ENCODE measurements at places on chromosomes 2 and 18.

- H3K27me3 ChIP-seq, result no peaks in the 10 kb centered on the region
- H3K4me1 ChIP-seq, result peaks cover 9% of the 10 kb centered on the region
- DNase-seq, result no peak
Observed at GRCh38 chr2:33072614-33073013, 125.9 kb downstream of the LTBP1 start.

- H3K4me3 ChIP-seq, result peak overlapping the region; percentile 43
- peak overlapping the region; percentile 70 for H3K27ac ChIP-seq
- peaks cover 20% of the 10 kb centered on the region for H3K4me1 ChIP-seq
- peak; percentile 74 for DNase-seq
- H3K27me3 ChIP-seq, result no peaks in the 10 kb centered on the region
Observed at GRCh38 chr18:23585007-23585871, 1.1 kb downstream of the NPC1 start.

GRCh38 chr2:232889876-232890401 lies 19.9 kb downstream of the SNORC start:
- H3K36me3 ChIP-seq, result no peaks in the 10 kb centered on the region
- DNase-seq, result no peak
- H3K27ac ChIP-seq, result no peak overlapping the region
- H3K4me1 ChIP-seq, result peaks cover 20% of the 10 kb centered on the region
- H3K27me3 ChIP-seq, result peaks cover 5% of the 10 kb centered on the region

DNA sequence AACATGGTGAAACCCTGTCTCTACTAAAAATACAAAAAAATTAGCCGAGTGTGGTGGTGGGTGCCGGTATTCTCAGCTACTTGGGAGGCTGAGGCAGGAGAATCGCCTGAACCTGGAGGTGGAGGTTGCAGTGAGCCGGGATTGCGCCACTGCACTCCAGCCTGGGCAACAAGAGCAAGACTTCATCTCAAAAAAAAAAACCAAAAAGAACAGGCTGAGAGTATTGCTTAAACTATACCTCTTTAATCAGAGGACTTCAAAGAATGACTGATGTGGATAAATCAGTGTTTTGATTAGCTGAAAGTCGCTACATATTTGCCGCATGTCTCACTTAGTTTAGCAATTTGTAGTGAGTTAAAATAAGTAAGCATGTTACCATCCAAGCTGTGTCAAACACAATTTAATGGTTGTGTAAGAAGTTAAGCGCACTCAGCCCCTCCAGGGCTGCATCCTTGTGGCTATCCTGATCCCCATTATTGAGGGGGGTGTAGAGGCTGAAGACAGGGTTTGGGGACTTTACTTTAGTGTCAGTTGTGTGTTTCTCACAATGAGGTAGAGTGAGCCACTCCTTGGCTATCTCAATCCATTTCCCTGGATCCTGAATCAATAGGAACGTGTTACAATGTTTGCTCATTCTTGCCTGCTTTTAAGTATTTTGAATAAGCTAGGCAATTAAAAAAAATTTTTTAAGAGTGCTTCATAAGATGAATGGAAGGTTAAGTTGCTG lies 11.0 kb upstream of the FARP2 start:
- H3K27ac ChIP-seq, result peak overlapping the region; percentile 44
- H3K27me3 ChIP-seq, result no peaks in the 10 kb centered on the region
- peak; percentile 16 for DNase-seq
- H3K4me3 ChIP-seq, result no peak overlapping the region

- no peak overlapping the region for H3K4me3 ChIP-seq
- no peaks in the 10 kb centered on the region for H3K36me3 ChIP-seq
- no peaks in the 10 kb centered on the region for H3K4me1 ChIP-seq
- H3K27me3 ChIP-seq, result no peaks in the 10 kb centered on the region
Observed at GRCh38 chr2:163887182-163887581, 151.4 kb upstream of the FIGN start.

- no peaks in the 10 kb centered on the region for H3K27me3 ChIP-seq
- no peak for DNase-seq
- peaks cover 3% of the 10 kb centered on the region for H3K4me1 ChIP-seq
- no peak overlapping the region for H3K4me3 ChIP-seq
- H3K36me3 ChIP-seq, result no peaks in the 10 kb centered on the region
Observed at GRCh38 chr2:61789807-61790602, 63.9 kb downstream of the FAM161A start.

DNA sequence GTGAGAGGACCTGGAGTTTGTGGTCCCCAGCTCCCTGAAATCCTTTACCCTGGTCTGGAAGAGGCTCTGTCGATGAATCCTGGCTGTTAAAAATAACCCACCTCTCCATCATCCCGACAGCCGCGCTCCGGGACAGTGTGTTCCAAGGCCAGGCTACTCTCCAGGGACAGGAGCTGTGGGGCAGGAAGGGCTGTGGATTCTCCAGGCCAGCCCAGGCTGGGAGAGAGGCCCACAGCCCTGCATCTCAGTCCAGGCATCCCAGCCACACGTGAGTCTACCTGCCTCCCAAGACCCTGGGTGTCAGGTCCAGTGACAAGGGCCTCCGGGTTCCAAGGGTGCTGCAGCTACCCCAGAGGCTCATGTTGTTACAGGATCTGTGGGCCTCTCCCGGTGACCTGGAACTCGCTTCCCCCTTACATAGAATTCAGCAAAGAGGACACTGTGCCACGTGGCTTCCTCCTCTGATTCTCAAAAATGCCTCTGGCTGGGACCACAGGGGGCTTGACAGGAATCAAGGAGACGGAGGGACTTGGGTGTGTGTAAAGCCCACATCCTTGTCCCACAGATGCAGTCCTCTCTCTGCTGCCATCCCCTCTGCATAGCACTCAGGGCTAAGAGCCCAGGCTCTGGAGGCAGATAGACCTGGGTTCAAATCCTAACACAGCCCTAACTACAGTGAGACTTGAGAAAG lies 17.3 kb downstream of the ADRA2B start:
- DNase-seq, result no peak
- no peak overlapping the region for H3K27ac ChIP-seq
- peaks cover 3% of the 10 kb centered on the region for H3K27me3 ChIP-seq
- H3K4me3 ChIP-seq, result no peak overlapping the region

- peak overlapping the region; percentile 66 for H3K4me3 ChIP-seq
- no peak overlapping the region for H3K27ac ChIP-seq
- H3K36me3 ChIP-seq, result no peaks in the 10 kb centered on the region
- peaks cover 8% of the 10 kb centered on the region for H3K4me1 ChIP-seq
Observed at GRCh38 chr2:45812011-45812500, 160.6 kb downstream of the PRKCE start.

- no peak for DNase-seq
- no peak overlapping the region for H3K27ac ChIP-seq
- H3K36me3 ChIP-seq, result no peaks in the 10 kb centered on the region
- no peak overlapping the region for H3K4me3 ChIP-seq
Observed at GRCh38 chr2:134141598-134142340, 112.1 kb upstream of the MGAT5 start.

GRCh38 chr2:127719301-127720218 lies 18.3 kb downstream of the SFT2D3 start:
- H3K4me1 ChIP-seq, result no peaks in the 10 kb centered on the region
- H3K4me3 ChIP-seq, result no peak overlapping the region
- H3K36me3 ChIP-seq, result peaks cover 29% of the 10 kb centered on the region
- DNase-seq, result no peak
- no peak overlapping the region for H3K27ac ChIP-seq
- no peaks in the 10 kb centered on the region for H3K27me3 ChIP-seq

GRCh38 chr2:177165061-177165583 lies 47.5 kb upstream of the HNRNPA3 start:
- H3K27ac ChIP-seq, result peak overlapping the region; percentile 87
- no peaks in the 10 kb centered on the region for H3K27me3 ChIP-seq

DNA sequence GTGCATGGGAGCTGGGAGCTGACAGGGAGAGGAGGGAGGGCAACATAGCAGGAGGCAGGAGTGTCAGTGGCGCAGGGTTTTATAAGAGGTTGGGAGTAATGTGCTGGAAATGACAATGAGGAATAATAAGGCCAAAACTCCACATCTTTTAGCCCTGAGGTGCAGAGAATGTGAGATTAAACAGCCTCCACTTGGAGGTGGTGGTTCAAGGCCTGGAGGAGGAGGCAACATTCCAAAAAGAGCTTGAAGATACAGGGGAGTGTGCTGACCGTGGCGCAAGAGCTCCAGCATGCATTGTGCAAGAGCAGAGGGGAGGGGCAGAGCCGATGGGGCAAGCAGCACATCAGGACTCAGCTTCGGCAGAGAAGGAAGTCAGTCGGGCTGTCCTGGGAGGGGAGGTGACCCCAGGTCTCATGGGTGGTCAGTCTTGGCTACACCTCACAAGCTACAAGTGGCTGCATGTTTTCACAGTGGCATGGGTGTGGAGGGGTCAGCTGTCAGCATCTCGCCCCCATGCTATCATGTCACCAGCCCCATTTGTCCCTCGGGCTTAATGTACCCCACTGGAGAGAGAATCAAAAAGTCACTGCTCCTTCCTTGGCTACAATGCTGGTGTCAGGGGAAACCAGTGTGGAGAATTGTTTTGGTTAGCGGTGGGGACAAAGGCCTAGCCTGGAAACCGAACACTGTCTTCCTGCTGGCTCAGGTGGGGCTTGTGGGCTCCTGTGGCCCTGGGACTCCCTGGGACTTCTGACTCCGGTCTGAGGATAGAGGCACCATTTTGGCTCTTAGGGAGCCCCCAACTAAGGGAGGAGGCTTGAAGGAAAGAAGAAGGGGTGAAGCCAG lies 208.0 kb downstream of the ZFP36L2 start:
- DNase-seq, result peak; percentile 82
- H3K36me3 ChIP-seq, result no peaks in the 10 kb centered on the region
- H3K4me3 ChIP-seq, result no peak overlapping the region
- H3K27ac ChIP-seq, result no peak overlapping the region
- no peaks in the 10 kb centered on the region for H3K27me3 ChIP-seq

GRCh38 chr18:70290482-70291294 lies 1.8 kb downstream of the SOCS6 start:
- DNase-seq, result no peak
- H3K4me3 ChIP-seq, result peak overlapping the region; percentile 89
- H3K27me3 ChIP-seq, result no peaks in the 10 kb centered on the region
- peaks cover 9% of the 10 kb centered on the region for H3K36me3 ChIP-seq
